ENCODE measurements at places on chromosomes 3 and 15.

- DNase-seq = no peak
Observed at GRCh38 chr3:3798631-3799113, 559 bp upstream of the LRRN1 start.

DNA sequence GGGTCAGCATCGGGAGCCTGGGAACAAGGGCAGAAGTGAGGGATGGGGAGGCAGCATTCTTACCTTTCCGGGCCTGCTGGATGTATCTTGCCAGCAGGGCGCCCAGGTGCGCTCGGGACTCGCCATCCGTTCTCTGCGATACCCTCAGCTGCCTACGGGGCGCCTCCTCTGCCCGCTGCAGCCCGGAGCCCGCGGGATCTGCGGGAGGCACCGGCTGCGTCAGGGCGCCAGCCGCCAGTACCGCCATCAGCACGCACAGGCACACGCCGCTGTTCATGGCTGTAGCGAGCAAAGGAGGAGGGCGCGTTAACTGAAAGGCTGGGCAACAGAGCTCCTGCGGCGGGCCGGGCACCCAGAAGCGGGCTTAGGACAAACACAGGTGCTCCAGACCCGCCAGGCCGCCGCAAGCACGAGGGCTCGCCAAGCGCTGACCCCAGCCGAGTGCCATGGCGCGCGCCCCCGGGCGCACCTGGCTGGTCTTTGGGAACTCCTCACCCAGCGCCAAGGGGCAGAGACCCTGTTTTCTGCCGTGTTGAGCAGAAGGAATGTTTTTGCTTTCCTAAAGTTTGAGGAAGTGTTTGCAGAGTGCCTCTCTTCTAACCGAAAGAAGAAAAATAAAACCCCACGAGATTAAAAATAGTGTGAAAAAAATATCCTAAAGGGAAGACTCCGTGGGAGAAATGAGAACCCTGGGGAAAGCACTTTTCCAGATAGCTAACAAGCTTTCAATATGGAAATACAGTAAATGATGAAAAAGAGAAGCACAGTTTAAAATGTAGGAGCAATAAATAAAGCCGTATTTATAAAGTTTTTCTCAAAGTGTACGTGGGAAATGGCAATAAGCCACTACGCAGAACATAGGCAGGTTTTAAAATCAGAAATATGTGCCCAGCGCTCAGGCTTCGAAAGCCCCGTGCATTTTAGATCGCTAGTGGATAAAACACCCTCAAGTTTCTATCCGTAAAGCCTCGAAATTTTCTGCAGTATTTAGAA, 2.3 kb downstream of the CCK start:
- DNase-seq = no peak

GRCh38 chr3:25043177-25043576, 384.9 kb upstream of the RARB start:
- no peak for DNase-seq

DNA sequence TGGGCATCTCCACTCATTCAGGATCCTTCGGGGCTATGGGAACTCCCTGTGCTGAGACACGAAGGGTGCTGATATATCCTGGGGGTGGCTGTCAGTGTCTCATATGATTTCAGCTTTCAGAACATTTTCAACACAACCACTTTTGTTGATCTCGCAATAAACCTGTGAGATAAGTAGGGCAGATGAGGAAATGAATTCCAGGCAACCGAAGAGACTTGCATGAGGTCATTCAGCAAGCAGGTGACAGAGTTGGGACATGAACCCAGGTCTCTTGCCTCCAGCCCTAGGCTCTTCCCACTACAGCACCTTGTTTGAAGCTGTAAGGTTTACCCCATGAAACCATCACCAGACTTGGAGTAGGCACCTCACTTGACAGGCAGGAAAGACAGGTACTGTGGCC, 16.6 kb downstream of the DUOX1 start:
- DNase-seq = no peak

DNA sequence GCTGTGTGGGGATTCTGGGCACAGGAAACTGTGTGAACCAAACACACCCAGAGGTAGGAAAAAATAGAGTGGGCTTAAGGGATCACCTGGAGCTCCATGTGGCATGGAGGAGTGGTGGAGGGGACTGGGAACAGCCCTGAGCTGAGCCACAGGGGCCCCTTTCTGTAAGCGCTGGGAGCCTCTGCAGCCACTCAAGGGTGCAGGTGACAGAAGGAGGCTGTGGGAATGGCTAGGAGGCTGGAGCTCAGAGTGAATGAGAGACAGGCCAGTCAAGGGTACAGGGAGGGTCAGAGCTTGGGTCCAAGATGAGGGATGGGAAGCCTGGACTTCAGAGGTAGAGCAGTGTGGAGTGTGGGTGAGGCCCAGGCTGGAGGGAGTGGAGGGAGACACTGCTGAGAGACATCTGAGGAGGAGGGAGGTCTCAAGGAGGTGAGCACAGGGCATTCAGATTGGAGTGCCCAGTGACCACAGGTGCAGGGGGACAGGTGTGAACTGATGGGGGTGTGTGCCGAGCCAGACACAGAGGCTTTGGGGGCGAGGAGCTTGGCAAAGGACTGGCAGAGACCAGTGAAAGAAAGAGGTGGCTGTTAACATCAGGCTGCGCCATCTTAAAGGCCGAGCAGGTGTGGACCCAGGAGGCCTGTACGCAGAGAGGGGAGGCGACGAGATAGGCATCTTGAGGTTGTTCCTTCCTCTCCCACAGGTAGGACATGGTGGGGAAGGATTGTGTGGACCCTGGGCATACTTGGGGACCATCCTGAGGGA, 56.8 kb downstream of the FGD5 start:
- DNase-seq = peak; percentile 27

- DNase-seq = no peak
Observed at GRCh38 chr3:45758871-45759270, 37.5 kb downstream of the SLC6A20 start.

- DNase-seq = no peak
Observed at GRCh38 chr3:127847236-127847720, 25.0 kb upstream of the MGLL start.

- no peak for DNase-seq
Observed at GRCh38 chr15:80482696-80483095, 78.5 kb downstream of the ARNT2 start.

- no peak for DNase-seq
Observed at GRCh38 chr15:70517194-70517590, 246.2 kb downstream of the UACA start.

GRCh38 chr3:30273304-30274072, 332.9 kb upstream of the TGFBR2 start:
- DNase-seq = no peak

DNA sequence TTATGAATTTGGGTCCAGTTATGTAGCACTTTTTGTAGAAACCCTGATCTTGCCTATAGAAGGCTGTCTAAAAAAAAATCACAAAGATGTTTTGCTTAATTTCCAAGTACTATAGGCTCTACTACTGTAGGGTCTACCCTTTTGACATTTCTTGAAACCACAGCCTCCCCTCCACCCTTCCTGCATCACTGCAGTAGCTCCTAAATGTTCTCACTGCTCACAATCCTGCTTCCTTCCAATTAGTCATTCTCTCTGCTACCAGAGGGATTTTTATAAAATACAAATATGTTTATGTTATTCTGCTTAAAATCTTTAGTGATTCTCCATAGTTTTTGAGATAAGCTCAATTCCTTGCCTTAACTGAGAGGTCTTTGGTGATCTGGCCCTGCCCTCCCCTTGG, 114.0 kb downstream of the CYP19A1 start:
- no peak for DNase-seq

- DNase-seq = peak; percentile 39
Observed at GRCh38 chr3:52289747-52290595, 2.3 kb downstream of the GLYCTK start.

DNA sequence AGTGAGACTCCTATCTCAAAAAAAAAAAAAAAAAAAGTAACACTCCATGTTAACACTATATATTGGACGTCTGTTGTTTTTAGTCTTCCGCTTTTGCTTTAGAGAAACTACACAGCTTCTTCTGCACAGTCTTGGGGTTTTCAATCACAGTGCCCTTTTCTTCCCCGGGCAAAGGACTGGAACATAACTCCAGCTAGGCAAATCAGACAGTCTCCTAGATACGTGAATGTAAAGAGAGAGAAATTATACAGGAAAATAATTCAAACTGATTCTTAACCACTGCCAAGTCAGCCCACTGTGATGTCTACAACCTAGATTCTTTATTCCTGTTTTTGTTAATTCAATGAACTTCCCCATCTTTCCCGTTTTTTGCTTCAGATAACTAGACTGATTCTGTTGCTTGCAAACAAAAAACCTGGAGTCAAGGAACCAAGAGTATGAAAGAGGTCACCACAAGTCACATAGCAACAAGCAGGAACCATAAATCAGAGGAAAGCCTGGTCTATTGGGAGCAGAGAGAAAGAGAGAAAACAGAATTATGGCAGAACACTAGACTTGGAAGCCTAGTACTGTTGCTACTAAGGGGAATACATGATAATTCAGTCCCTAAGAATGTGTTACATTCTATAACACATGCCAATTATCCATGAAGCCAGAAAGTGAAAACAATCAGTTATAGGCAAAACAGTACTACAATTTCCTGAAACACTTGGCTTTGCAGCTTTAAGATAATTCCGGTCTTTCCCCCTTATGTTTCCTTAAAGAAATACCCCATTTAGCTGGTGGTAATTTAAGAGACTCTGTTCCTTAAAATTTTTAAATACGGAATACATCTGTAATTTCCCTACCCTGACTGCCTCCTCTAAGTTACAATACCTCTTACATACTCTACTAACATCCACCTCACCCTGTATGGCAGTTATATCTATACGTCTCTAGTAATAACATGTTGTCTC, 63.1 kb downstream of the TBL1XR1 start:
- no peak for DNase-seq

- DNase-seq = no peak
Observed at GRCh38 chr3:67685499-67685898, 31.1 kb upstream of the SUCLG2 start.

- DNase-seq = no peak
Observed at GRCh38 chr15:26661107-26661506, 111.8 kb downstream of the GABRB3 start.

DNA sequence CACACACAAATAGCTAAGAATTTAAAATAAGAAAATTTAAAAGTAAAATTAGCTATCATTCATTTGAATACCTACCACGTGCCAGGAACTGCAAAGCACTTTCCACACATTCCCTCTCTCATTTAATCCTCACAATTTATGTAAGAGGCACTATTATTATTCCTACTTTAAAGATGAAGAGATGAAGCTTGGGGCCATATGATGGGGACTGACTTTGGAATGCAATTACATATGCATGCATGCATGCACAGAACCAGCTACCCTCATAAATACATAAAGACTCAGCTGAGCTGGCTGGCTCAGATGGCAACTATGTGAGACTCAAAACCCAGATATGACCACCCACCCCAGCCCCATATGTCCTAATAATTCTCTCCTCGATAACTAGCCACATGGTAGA, 31.7 kb upstream of the THUMPD3 start:
- DNase-seq = no peak

- DNase-seq = no peak
Observed at GRCh38 chr3:179093807-179094206, 22.2 kb upstream of the ZMAT3 start.

- no peak for DNase-seq
Observed at GRCh38 chr3:52501046-52501445, 5.9 kb downstream of the STAB1 start.

GRCh38 chr3:9779721-9780457, 10.1 kb upstream of the CAMK1 start:
- no peak for DNase-seq

GRCh38 chr3:30006111-30006510, 600.3 kb upstream of the TGFBR2 start:
- no peak for DNase-seq

DNA sequence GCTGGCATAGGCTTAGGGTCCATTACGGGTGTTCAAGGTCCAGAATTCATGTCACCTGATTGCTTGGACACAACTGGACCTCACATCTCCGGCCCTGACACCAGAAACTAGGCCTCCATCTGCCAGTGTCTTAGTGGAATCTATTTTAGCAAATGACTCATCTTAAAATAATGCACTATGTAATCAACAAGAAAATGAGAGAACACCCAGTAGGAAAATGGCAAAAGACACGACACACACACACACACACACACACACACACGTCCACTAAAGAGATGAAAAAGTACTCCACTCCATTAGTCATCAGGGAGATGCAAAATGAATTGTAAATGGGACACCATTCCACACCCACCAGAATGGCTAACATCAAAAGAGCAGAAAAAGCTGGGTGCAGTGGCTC, 11.2 kb downstream of the APBA2 start:
- no peak for DNase-seq

- no peak for DNase-seq
Observed at GRCh38 chr3:152586974-152587373, 248.0 kb upstream of the P2RY1 start.

DNA sequence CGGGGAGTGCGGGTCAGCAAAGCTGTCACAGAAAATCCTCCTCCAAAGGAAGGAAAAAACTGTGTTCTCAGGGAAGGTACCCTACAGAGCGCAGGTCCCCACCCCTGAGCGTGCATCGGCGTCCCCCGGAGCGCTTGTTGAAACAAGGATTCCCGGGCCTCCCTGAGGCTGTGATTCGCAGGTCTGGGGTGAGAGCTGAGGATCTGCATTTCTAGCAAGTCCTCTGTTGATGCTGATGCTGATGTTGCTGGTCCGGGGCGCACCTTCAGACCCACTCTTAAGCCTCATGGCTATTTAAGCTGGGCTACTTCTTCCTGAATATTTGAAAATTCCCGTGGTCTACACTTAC, 226.2 kb upstream of the IGF1R start:
- no peak for DNase-seq

DNA sequence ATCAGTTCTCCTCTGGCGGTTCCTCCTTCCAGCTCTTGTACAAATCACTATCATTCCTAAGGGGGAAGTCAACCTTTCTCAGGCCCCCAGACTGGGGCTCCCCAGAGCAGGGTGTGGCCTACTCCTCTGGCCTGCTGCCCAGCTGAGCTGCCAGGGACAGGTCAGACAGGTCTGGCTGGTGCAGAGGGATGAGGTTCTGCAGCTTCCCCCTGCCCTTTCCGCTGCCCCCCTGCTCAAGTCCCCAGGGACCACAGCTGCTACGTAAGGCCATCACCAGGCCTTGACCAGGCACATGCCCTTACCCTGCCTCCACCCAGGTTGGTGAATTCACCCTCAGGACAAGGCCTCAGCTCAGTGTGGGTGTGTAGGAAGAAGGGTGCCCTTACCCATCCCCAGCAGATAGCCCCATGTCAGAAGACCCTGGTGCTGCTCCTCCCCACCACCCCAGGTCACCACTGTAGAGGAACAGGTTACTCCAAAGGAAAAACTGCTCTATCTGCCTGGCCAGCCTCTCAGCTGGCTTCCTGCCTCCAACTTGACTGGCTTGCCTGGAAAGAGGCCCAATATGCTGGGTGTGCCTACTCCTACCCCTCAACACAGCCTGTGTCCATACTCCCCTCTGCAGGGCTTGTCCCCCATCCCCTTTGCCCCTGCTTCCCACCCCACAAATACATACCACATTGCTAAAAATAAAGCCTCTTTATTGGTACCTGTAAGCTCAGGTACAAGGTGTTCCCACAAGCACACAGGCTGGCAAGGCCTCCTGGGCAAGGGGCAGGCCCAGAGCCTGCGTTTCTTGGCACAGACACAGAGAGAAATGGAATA, 12.0 kb downstream of the CSRNP1 start:
- DNase-seq = peak; percentile 47

- DNase-seq = no peak
Observed at GRCh38 chr3:53509494-53509893, 15.1 kb downstream of the CACNA1D start.
